ENCODE measurements at places on chromosomes 6 and 20.

- no peak for DNase-seq
Observed at GRCh38 chr6:167524261-167525111, 199.6 kb downstream of the TTLL2 start.

DNA sequence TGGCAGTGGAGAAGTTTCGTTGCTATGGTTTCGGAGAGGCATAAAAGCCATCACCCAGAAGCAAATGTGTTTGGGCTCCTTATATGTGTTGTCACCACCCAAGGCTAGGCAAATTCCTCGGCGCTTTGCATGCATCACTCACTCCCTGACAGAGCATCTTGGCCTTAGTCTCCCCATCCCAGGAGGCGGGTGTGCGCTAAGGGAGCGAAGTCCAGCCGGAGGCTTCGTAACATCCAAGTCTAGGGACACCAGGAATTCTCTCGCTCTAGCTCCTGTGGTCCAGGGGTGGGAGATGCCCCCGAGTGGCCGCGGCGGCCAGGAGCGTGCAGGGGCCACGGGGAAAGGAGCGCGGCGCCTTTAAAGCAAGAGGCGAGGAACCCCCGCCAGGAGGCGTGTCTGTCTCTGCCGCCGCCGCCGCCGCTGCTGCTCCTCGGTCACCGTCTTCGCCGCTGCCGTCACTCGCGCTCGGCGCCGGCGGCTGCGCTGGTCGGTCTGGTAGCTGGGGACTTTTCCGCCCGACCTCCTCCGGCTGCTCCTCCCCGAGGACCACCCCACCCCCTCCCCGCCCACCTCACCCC, at the start of gene GRIK2:
GRIK2 (plus strand) TSS at position 458 of the 578 bp plus-strand sequence.
- DNase-seq = peak; percentile 44

- no peak for DNase-seq
Observed at GRCh38 chr20:45518282-45518681, 2.9 kb upstream of the SPINT3 start.

- no peak for DNase-seq
Observed at GRCh38 chr20:50070361-50070760, 42.6 kb downstream of the UBE2V1 start.

DNA sequence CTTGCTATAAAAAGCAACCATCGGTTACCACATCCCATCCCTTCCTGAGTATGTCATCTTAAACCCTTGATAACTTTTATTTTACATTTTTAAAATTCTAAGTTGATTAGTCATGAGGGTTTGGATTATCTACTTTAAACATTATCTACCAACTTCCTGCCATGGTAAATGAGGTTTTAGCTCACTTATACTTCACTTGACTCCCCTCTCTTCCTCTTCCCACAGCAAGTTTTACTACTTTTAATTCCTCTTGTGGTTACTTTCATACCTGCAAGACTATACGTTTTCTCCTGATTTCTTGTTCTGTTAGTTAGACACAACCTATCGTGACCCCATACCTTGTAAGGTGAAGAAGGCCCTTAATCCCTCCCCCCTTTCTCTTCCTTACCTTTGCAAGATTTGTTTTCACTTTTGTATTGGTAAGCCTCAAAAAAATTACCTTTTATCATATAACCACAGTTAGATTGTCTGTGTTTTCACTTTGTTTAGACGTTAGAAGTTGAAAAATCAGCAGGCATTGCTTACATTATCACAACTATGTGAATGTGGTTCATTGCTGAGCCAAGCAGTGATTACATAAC, 60.1 kb upstream of the OGFRL1 start:
- no peak for DNase-seq

GRCh38 chr6:3848380-3848779, 793 bp upstream of the FAM50B start:
- no peak for DNase-seq

- no peak for DNase-seq
Observed at GRCh38 chr6:96562886-96563285, at the start of gene FHL5. FHL5 (plus strand) TSS chr6:96563128; CDS start chr6:96603614, 40,486 bp downstream.

- DNase-seq = no peak
Observed at GRCh38 chr6:157539421-157539822, 158.4 kb downstream of the ZDHHC14 start.

DNA sequence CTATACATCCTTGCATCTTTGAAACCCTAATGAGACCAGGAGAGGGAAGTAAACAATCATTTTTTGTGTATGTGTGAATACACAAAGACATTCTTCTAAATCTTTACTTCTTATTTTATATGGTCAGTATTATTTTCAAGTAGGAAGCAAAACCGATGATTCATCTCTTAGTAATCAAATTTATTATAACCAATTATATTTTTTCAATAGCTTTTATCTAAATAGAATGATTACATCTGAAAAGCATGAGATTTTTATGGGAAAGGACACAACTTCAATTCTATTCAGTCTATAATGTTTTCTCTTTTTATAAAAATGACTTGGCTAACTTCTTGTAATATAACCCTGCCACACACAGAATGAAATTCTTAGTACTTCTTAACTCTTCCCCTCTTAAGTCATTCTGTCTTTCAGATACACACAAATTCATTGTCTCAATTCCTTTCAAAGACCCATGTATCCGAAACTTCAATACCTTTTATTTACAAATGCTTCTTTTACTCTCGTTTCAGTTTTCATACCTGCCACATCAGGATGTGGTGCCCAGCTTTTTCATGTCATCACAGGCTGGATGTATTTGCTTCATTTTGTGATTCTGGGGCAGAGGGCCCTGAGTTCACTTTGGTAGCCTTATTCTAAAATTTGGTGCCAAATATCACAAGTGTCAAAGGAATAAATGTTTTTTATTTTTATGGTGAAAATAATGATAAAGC, 227.0 kb downstream of the PHF3 start:
- DNase-seq = no peak

- no peak for DNase-seq
Observed at GRCh38 chr6:81988871-81989270, 236.4 kb upstream of the TENT5A start.

DNA sequence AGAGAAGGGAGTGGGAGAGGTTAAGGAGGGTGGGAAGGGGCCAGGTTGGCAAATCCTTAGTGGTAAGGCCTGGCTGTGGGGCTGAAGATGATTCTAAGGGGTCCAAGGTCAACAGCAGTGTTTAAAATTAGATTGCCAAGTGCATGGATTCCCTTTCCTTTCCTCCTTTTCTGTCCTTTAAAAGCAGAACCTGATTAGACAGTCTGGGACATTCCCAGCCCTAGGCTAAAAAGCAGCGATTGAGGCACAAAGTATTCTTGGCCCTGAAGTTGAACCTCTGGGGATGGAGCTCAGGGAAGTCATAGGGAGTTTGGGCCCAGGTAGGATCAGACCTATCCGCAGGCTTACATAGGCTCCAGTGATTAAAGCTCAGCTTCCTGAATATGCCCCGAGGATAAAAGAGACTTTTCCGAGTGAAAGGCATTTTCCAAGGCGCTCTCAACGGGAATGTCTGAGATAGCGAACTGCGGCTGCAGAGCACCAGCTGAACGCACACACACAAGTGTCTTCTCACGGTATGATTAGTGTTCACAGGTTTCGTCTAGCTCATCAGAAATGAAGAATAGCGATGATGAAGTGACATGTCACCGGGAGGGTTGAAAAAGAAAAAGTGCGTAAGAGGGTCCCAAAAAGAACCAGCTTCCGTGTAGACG, 787 bp upstream of the CARMIL1 start:
- DNase-seq = no peak

DNA sequence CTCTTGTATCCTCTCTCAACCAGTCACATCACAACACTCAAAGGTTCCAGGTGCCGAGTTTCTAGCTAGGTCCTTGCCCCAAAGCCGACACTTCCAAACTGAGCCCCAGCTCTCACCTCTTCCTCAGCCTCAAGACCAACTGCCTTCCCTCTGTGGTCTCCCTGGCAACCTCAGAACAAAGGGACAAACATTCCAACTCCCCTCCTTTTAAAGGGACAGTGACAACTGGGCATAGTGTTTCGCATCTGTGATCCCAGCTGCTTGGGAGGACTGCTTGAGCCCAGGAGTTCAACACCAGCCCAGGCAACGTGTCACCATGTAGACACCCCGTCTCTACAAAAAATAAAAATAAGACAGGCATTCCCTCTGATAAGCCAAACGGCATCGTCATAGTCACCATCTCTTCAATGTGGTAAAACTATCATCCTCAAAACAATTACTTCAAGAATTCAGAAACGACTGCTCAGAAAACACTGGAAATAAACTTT, 11.3 kb downstream of the DIDO1 start:
- DNase-seq = no peak

DNA sequence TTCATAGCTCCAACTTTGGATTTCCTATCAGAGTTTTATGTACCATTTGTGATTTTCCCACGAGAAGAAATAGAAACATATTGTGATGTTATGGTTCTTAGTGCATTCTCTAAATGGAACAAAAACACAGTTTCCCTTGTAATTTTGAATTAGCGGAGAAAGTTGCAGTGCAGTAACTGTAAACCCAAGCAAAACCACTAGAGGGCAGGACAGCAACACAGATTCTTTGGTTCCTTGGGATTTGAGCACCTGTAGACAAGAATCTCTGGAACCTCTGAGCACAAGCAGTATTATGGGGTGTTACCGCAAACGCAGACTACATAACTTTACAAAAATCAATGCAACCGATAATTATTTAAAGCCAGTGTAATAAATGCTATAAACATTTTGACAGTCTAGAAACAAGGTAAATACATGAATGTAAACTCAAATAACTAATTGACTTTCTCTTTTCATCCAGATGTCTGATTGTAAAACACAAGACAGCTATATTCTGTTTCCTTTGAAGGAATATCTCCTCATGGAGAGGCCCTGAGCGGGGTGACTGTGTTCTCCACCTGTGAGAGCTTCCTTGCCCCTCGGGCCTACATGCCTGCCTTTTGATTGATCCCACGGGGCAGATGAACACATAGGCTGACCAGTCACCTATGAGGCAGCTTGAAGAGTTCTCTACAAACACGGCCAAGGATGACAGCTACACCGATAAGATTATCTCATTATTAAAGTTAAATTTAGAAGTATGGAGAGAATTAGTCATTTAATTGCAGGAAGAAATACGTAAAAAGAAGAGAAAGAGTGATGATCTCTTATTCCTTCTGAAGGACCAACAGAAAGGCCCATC, 67.5 kb upstream of the COL21A1 start:
- DNase-seq = peak; percentile 19

- no peak for DNase-seq
Observed at GRCh38 chr20:12217382-12217781, 299.7 kb downstream of the BTBD3 start.

DNA sequence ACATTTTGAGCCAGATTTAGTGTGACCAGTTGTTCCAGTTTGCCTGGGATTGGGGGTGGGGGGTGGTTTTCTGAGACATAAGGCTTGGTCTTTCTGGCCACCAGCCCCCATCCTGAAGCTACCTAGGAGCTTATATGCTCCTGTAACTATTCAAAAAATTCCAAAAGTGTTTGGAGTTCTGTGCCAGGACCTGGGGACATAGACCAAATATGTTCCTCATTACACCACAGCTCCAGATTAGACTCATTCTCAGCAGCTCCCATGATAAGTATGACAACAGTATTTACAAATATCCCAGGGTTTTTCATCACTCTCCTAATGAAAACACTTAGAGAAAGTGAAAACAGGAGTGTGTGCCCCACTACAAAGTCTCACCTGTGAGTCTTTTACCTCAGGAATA, 37.8 kb upstream of the RNF144B start:
- DNase-seq = no peak

DNA sequence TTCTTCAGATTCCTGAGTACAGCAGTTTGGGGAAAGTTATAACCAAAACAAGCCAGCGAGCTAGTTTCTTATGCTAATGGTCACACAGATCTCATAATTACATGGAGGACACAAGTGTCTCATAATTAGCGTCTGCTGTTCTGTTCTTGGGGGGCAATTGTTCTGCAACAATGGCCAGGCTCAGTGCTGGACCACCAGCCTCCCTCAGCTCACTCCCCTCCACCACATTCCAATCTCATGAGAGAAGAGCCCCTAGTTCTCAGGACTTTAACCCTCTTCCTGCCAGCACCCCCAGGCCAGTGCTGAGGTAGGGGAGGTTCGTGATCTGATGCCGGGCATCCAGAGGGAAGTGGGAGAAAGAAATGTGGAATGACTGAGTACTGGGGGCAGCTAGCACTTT, 20.2 kb upstream of the TOX2 start:
- no peak for DNase-seq

GRCh38 chr6:9103876-9104521, 668.7 kb upstream of the SLC35B3 start:
- DNase-seq = no peak

DNA sequence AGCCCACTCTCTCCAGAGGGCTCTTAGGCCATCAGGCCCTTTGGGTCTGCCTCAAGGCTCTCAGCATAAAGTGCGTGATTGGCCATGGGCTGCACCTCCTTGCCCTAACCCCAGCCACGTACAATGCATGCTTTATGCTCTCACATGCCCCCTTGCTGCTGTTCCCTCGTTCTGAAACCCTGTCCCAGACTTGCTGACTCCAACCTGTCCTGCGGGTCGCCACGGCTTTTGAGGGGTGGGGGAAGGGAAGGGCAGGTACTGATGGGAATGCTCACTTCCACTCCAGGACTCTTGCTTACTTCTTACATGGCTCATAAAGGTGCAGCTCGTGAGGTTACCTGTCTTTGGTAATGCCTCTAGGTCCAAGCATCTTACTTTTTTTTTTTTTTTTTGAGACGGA, 6.0 kb downstream of the ARMC12 start:
- DNase-seq = no peak

GRCh38 chr20:47276851-47277534, 79.5 kb downstream of the ZMYND8 start:
- no peak for DNase-seq

- no peak for DNase-seq
Observed at GRCh38 chr6:152563177-152563576, 74.0 kb downstream of the SYNE1 start.

- no peak for DNase-seq
Observed at GRCh38 chr20:59660471-59660870, 56.1 kb downstream of the PHACTR3 start.

GRCh38 chr20:20446425-20447015, 78.6 kb downstream of the INSM1 start:
- no peak for DNase-seq

DNA sequence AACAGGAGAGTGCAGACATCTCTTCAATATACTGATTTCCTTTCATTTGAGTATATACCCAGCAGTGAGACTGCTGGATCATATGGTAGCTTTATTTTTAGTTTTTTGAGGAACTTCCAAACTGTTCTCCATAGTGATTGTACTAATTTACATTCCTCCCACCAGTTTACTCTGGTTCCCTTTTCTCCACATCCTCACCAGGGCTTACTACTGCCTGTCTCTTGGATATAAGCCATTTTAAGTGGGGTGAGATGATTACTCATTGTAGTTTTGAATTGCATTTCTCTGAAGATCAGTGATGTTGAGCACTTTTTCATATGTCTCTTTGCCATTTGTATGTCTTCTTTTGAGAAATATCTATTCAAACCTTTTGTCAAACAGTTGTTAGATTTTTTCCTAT, 64.9 kb upstream of the HMGCLL1 start:
- no peak for DNase-seq

DNA sequence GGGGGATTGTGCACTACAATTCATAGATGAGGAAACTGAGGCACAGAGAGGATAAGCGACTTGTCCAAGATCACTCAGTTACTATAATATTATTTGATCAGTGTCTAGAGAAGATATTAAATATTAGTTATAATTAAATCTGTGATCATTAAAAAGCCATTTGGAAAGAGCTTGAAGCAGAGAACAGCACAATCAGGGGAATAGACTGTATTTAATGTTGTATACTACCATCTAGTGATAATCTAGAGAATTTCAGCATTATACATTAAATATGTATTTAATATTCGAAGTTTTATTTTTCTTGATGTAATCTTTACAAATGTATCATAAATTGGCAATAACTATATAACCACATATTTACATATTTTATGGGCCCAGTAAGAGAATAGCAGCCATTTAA, 20.1 kb upstream of the MTCL3 start:
- no peak for DNase-seq

GRCh38 chr6:158500016-158500735, 59.7 kb upstream of the TMEM181 start:
- peak; percentile 68 for DNase-seq

All from D721Med (cell line).